SK-N-SH (cell line): ENCODE measurements at places on chromosomes 12 and 14. TPM values are rescaled to one million over a fixed set of nuclear protein-coding genes. Genes with fewer than 3 reads are reported as not detected.

GRCh38 chr12:565589-566105, 97.6 kb downstream of the NINJ2 start:
- H3K4me1 ChIP-seq = peaks cover 26% of the 10 kb centered on the region; the same call in 1 of the 2 replicates
- H3K27ac ChIP-seq = no peak overlapping the region
- no peaks in the 10 kb centered on the region for H3K36me3 ChIP-seq

- no peaks in the 10 kb centered on the region for H3K27me3 ChIP-seq
- H3K4me1 ChIP-seq = no peaks in the 10 kb centered on the region
- DNase-seq = no peak
Measured at GRCh38 chr14:88479574-88479987, 75.2 kb downstream of the PTPN21 start.

DNA sequence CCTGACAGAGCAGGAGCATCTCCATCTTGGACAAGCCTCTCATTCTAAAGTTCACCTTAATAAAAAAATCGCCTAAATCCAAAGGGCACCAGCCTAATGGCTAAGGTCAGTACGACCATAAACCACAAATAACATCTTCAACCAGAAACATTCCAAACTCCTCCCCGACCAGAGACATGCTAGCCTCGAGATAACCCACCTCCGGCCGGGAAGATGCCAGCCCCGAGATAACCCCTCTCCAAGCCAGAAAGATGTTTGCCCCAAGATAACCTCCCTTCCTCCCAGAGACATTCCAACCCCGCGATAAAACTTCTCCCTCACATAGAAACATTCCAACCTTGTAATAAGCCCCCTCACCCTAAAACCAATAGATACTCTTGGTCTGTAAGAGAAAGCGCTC, 86.8 kb upstream of the PKP2 start:
- H3K27me3 ChIP-seq = no peaks in the 10 kb centered on the region; the same call in 1 of the 2 replicates
- no peak for DNase-seq
- H3K4me3 ChIP-seq = no peak overlapping the region
- H3K27ac ChIP-seq = no peak overlapping the region

DNA sequence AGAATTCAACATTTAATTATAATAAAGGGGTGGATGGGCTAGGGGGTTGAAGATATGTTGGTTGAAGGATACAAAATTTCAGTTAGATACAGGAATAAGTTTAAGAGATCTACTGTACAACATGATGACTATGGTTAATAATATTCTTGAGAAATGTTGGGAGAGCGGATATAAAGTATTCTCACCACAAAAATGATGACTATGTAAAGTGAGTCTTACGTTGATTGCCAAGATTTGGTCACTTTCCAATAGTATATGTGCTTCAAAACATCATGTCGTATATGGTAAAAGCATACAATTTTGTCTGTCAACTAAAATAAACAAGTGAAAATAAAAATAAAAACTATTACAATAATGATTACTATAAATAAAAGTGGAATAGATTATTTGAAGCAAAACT, 802.0 kb downstream of the C12orf50 start:
- no peaks in the 10 kb centered on the region for H3K4me1 ChIP-seq
- H3K27ac ChIP-seq = no peak overlapping the region
- H3K4me3 ChIP-seq = no peak overlapping the region
- no peaks in the 10 kb centered on the region for H3K27me3 ChIP-seq
- peaks cover 7% of the 10 kb centered on the region for H3K36me3 ChIP-seq

DNA sequence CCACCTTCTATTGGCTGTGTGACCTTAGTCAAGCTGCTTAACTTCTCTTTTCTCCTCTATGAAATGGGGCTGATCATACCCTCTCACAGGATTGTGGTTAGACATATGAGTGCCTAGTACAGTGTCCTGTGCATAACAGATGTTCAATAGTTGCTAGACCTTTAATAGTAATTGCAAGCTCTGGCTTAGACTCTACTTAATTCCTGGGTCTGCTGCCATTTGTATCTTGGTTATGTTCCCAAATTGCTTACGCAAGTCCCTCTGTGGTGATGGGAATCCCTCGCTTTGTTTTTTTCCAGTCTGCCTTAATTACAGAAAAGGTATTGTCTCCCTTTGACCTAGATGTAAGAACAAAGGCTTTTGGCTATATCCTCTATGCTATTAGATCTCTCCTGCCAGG, 15.1 kb downstream of the SUDS3 start:
- no peaks in the 10 kb centered on the region for H3K27me3 ChIP-seq
- H3K36me3 ChIP-seq = peaks cover 63% of the 10 kb centered on the region
- no peaks in the 10 kb centered on the region for H3K4me1 ChIP-seq
- no peak overlapping the region for H3K27ac ChIP-seq
- no peak for DNase-seq
- no peak overlapping the region for H3K4me3 ChIP-seq

GRCh38 chr14:103026988-103027387, 30.4 kb downstream of the CDC42BPB start:
- H3K27me3 ChIP-seq = no peaks in the 10 kb centered on the region
- peaks cover 36% of the 10 kb centered on the region; the same call in 1 of the 2 replicates for H3K4me1 ChIP-seq
- no peak for DNase-seq
- H3K36me3 ChIP-seq = no peaks in the 10 kb centered on the region

DNA sequence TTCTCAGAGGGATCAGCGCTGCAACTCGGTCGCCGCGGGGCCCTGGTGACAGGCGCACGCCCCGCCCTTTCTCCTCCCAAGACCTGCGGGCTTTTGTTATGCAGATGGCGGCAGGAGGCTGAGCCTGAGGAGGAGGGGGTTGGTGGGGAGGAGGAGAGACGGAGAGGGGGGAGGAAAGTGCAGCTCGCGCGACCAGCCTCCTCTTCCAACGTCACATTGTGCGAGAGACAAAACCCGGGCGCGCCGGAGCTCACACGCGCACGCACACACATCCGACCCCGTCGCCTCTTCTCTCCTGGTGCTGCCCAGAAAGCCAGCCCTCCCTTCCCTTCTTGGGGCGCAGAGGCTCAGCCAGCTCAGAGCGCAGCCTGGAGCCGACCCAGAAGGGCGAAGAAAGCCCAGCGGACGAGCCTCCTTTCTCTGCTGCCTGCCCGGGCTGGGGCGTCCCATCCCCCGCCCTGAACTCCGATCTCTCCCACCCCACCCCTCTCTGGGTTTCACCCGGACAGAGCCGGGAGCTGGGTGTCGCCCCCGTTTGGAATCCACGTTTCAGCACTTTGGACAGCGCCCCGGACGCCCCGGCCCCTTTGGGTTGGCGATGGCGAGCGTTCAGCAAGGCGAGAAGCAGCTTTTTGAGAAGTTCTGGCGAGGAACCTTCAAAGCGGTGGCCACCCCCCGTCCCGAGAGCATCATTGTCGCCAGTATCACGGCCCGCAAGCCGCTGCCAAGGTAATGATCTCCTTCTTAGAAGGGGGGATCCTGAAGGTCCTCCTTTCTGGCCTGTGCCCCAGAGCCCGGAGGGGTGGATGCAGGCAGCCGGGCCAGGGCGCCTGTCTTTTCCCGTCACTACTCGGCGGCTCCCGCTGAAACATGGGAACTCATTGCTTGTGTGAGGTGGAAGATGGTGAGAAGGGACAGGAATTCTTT, at the start of gene SRRM4:
TSS of gene SRRM4 (plus strand) at position 257 of the 927 bp plus-strand sequence. CDS start at position 599, 342 bp downstream.
- H3K27ac ChIP-seq = peak within 1 kb of the TSS; percentile 89
- H3K4me3 ChIP-seq = no peak within 1 kb of the TSS
- no peaks in the 10 kb centered on the region for H3K36me3 ChIP-seq

DNA sequence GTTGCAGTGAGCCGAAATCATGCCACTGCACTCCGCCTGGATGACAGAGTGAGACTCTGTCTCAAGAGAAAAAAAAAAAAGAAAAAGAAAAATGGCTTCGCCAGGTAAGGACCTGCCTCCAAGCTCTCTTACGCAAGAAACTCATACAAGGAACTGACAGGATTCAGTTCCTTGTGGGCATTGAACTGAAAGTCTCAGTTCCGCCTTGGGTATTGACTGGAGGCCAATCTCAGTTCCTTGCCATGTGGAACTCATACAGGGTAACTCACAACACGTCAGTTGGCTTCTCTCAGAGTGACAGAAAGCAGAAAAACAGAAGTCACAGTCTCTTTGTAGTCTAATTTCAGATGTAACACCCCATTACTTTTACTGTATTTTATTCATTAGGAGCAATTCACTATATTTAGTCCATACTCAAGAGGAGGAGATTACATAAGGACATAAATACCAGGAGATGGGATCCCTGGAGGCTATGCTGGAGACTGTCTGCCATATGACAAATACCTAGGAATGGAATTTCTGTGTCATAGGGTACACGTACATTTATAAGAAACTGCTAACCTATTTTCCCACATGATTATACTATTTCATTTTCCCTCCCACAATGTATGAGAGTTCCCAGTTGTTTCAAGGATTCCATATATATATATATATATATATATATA, 11.4 kb upstream of the NOPCHAP1 start:
- H3K4me3 ChIP-seq = no peak overlapping the region
- no peak overlapping the region for H3K27ac ChIP-seq
- no peaks in the 10 kb centered on the region for H3K4me1 ChIP-seq
- H3K27me3 ChIP-seq = no peaks in the 10 kb centered on the region
- DNase-seq = no peak

DNA sequence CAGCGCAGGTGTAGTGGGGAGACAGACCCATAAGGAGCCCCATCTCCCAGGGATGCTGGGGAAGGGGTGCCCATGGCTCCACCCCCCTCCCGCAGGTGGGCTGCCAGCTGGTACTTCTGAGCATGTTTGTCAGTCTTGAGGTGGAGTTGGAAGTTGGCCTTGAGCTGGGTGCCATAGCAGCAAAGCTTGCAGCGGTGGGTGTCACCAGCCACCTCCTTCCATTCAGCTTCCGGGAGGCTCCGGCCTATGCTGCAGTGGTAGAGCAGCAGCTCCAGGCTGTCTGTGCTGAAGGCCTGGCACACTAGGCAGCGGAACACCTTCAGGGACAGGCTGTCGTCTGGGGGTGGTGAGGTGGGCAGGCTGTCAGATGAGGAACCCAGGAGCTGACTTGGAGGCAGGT, 18.9 kb downstream of the ZFHX2 start:
- H3K36me3 ChIP-seq = peaks cover 16% of the 10 kb centered on the region; the same call in 1 of the 2 replicates
- no peak for DNase-seq
- H3K27me3 ChIP-seq = no peaks in the 10 kb centered on the region
- H3K4me1 ChIP-seq = peaks cover 4% of the 10 kb centered on the region; the same call in 1 of the 2 replicates
- H3K4me3 ChIP-seq = no peak overlapping the region
- H3K27ac ChIP-seq = no peak overlapping the region

- peaks cover 4% of the 10 kb centered on the region; the same call in 1 of the 2 replicates for H3K4me1 ChIP-seq
- no peaks in the 10 kb centered on the region for H3K36me3 ChIP-seq
- DNase-seq = peak; percentile 39
- no peak overlapping the region for H3K27ac ChIP-seq
- peaks cover 14% of the 10 kb centered on the region; the same call in 1 of the 2 replicates for H3K27me3 ChIP-seq
Measured at GRCh38 chr12:8844665-8845064, 22.2 kb downstream of the A2ML1 start.

GRCh38 chr14:32938719-32939253, at the start of gene NPAS3:
TSS of gene NPAS3 (plus strand) at chr14:32938879.
- H3K27me3 ChIP-seq = no peaks in the 10 kb centered on the region; the same call in 1 of the 2 replicates
- no peaks in the 10 kb centered on the region for H3K36me3 ChIP-seq
- peak; percentile 71 for DNase-seq
- peaks cover 17% of the 10 kb centered on the region for H3K4me1 ChIP-seq
- peak within 1 kb of the TSS; percentile 72 for H3K4me3 ChIP-seq
- H3K27ac ChIP-seq = peak within 1 kb of the TSS; percentile 65

- H3K36me3 ChIP-seq = peaks cover under 1% of the 10 kb centered on the region
- DNase-seq = no peak
- no peaks in the 10 kb centered on the region for H3K4me1 ChIP-seq
- H3K27ac ChIP-seq = no peak overlapping the region; the same call in 1 of the 2 replicates
- H3K27me3 ChIP-seq = no peaks in the 10 kb centered on the region
Measured at GRCh38 chr14:65469903-65470302, 57.4 kb downstream of the FUT8 start.

DNA sequence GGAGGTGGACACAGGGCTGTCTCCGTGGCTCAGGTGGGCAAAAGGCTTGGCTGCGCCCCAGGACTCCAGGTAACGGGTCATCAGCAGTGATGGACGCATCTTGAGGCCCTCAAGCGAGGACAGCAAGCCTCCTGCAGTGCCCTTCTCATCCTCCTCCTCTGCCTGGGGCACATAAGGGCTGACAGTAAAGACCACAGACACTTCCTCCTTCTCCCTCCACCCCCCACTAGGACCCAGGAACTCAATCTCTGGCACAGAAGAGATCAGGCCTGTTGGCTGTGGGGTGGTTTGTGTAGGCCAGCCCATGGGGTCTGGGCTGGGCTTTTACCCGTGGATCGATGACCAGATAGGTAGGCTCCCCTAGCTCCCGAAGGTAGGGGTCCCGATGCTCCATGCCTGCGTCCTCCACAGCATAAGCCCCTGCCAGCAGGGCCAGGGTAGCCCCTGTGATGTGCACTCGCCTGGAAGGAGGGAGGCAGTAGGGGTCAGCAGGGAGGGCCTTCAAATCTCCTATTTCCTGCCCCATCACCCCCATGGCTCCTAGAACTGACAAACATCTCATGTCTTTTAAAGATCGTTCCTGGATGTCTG, 5.7 kb downstream of the ADCY4 start:
- no peak overlapping the region for H3K27ac ChIP-seq
- peaks cover 16% of the 10 kb centered on the region; the same call in 1 of the 2 replicates for H3K4me1 ChIP-seq
- no peak for DNase-seq
- no peak overlapping the region for H3K4me3 ChIP-seq

VSIG10 gene
- polyA plus RNA-seq = 12.5 and 21.2 TPM in 2 replicates

NANOG gene
- not detected in 2 replicates for polyA plus RNA-seq

RERGL gene
- 0.13 and 0.19 TPM in 2 replicates for polyA plus RNA-seq

ZNF385A gene
- 1.5 and 2.6 TPM in 2 replicates for polyA plus RNA-seq
